ENCODE measurements at places on chromosomes 7 and 10.

- no peak for DNase-seq
Measured at GRCh38 chr10:80277567-80278250, 11.7 kb downstream of the MAT1A start.

DNA sequence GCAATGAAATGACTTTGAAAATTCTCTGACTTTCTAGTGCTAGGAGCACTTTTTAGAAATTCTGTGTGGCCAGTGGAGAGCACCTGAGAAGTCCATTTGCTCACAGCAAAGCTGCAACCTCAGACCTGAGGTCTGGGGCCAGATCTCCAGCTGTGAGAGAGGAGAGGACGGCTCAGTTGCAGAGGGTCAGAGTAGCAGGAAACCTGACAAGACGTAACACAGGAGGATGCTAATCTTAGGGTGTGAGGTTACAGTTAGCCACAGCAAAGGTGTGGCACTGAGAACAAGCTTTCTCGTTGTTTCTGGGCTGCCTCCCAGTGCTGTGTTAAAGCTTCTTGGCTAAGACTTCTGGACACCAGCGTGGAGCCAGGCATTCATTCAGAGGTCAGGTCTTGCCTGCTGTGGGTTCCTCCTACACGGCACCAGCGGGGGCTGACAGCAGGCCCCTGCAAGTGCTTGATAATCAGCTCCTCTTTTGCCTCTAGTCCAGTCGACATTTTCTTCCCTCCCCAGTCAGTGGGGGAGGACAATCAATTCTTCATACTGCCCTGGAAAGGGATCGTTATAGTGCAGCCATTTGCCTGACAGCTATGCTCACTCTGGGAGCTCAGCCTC, 435.4 kb upstream of the DPP6 start:
- DNase-seq = no peak

- no peak for DNase-seq
Measured at GRCh38 chr7:133048589-133048988, 33.3 kb downstream of the CHCHD3 start.

- DNase-seq = no peak
Measured at GRCh38 chr7:30733691-30734090, 18.2 kb upstream of the INMT start.

DNA sequence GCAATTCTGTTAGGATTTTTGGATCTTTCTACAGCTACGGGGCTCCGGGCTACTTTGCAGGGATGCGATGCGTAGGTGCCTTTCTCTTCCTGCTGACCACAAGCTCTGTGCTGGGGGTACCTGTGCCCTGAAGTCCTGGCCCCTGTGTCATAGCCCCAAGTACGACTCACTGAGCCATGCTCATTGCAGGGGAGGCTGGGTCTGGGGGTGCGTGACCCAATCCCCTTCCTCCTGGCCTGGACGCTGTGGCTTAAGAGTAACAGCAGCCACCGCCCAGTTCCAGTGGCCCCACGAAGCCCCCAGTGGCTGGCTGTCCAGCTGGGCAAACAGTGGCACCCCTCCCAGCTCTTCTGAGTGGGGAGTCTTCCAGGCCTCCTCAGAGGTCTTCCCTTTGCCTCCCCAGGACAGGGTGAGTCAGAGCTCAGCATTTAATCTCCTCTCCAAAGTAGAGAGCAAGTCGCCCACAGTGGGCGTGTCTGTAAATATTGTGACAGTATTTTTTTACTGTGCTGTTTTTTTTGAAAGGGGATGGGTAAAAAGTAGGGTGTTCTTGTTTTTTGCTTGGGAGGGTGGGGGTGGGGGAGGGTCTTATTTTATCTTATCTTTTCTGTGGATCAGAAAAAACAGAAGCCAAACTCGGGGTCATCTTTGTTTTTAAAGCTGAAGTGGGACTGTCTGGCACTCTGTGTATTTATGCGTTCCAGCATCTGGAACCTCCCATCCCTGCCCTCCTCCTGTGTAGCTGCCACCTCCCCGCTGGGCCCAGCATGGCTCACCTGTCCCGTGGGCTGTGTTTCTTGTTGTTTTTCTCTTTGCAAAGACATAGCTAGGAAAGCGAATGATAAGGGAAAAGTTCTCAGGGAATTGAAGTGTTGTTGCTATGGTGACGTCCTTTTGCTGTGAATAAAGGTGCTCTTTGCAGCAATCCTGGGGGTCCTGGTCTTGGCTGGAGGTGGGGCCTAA, 8.2 kb downstream of the LFNG start:
- peak; percentile 87 for DNase-seq

GRCh38 chr10:7260412-7260900, 150.4 kb downstream of the SFMBT2 start:
- no peak for DNase-seq

- no peak for DNase-seq
Measured at GRCh38 chr10:80152820-80153219, 20.3 kb downstream of the PLAC9 start.

GRCh38 chr10:17092216-17092944, 37.2 kb downstream of the CUBN start:
- no peak for DNase-seq

- no peak for DNase-seq
Measured at GRCh38 chr10:83127942-83128575, 1011.2 kb upstream of the GHITM start.

- DNase-seq = no peak
Measured at GRCh38 chr7:108418946-108419345, 37.3 kb downstream of the NRCAM start.

GRCh38 chr10:3852147-3852904, 67.3 kb upstream of the KLF6 start:
- DNase-seq = peak; percentile 83

- no peak for DNase-seq
Measured at GRCh38 chr10:6621536-6621935, 41.5 kb upstream of the PRKCQ start.

DNA sequence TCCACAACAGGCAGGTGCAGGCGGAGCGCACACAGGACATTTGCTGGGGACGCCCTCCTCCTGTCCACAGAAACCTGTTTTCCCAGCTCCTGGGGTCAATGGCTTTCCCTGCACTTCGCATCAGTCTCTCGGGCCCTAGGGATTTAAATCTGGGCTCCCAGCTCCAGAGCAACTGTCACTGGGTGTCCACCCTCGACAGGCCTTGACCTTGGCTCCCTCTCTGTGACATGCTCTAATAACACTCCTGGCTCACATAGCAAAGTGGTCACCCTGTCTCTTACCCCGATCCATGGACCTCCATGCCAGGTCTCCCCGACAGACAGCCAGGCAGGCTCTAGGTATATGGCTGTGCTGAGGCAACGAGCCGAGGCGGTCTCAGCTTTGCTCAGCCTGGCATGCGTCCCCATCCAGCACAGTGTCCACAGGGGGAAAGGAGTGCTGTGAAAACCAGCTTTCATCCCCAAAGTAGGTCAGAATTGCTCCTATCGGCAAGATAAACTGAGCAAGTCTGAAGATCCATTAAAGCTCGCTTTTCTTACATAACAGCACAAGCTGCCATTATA, 195.6 kb downstream of the TNS3 start:
- DNase-seq = no peak

DNA sequence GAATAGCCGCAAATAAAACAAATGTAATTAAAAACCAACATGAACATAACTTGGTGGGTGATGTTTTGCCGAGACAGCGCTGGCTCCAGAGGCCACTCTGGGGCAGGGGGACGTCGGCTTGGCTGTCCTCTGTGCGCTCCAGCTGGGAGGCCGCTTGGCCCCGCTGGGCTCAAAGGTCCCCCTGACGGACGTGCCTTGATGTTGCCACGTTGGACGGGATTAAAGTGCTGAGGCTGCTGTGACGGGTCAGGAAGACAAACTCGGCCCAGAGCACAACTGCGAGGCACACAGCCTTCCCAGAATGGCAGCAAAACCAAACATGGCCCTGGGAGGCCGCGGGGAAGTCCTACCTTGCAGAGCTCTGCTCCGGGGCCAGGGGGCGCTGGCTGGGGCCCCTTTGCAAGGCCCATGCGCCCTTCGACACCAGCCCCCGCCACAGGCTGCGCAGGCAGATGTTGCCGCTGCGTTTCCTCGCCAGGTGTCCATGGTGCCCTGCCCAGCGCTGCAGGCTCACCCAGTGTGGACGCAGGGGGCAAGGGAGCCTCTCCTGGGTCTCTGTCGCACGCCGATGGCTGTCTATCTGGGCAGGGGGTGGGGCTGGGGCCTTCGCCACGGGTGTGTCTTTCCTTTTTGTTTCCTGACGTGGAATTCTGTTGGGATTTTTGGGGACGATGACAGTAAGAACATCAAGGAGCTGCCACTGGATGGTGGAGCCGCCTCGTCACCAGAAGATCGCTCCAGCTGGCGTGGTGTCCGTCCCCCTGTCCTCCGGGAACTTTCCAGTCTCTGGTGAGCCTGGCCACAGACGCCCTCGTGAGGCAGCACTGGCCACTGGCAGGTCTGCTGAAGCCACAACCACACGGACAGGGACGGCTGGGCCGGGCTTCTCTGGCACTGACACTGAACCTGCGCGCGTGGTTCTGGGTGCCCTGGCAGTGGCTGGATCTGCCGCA, 99.6 kb upstream of the DIP2C start:
- peak; percentile 13 for DNase-seq

GRCh38 chr7:157529768-157530560, 193.2 kb downstream of the DNAJB6 start:
- no peak for DNase-seq

DNA sequence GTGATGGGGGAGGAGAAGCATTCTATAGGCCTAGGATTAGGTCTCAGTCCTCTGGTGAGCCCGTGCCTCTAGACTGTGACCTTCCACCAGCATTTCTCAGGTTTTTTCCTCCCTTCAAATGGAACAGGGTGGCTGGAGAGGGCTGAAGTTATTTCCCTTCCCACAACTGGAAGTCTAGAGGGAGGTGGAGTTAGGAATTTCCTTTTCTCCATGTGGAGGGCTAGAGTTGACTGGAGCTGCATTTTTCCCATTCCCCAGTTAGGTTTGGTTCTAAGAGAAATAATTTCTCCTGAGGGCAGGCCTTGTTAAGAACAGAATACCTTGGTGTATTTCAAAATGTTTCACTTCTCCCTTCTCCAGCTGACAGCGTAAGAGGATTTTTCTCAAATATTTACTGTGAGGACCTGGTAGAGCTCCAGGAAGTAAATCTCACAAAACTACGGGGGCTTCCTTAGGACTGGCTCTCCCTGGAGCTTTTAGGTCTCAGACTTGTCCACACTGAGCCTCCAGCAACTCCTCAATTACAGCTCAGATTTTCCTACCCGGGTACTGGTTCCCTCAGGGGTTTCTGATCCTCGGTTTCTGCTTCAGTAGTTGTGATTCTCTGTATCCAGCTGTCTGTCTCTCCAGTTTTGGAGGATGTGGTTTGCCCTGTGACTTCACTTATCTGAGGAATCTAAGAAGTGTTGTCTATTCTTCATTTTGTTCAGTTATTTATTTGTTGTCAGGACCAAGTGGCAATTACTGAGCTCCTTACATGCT, 6.0 kb upstream of the REEP3 start:
- peak; percentile 34 for DNase-seq

DNA sequence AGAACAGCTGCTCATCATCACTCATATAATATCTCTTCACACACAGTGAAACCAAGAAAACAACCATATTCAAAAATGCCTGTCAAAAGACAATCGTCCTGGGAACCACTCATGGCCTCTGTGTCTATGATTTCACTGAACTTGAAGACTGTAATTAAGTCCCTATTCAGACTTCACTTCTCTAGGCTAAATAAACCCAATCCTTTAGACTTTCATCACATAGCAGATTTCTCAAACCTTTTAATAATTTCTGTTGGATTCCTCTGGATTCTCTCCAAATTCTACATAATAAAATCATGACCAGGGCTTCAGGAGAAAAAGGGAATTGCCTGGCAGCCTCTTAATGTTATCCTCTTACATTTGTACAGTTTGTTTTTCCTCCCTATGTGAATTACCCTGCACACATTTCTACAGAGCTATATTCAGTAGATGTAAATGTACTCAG, 201.1 kb downstream of the LRRN3 start:
- no peak for DNase-seq

- no peak for DNase-seq
Measured at GRCh38 chr10:71094712-71095390, 117.5 kb upstream of the UNC5B start.

DNA sequence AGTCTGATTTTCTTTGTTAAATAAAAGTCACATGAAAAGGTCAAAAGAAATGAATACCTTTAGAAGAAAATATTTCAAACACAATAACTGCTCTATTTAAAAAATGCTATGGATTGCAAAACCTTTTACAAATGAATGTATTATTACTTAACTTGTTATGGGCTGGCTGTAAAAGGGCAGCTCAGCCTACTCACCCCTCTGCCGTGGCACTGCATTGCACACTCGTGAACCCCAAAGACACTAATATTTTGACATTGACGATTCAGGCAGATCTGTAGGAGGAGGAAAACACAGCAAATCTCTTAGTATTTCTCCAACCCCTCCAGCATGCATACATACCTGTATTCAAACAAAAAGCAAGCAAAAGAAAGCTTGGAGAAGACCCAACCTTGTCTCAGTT, 149.5 kb downstream of the FANK1 start:
- no peak for DNase-seq

- DNase-seq = peak; percentile 54
Measured at GRCh38 chr7:100875356-100875751, 451 bp downstream of the SRRT start.

DNA sequence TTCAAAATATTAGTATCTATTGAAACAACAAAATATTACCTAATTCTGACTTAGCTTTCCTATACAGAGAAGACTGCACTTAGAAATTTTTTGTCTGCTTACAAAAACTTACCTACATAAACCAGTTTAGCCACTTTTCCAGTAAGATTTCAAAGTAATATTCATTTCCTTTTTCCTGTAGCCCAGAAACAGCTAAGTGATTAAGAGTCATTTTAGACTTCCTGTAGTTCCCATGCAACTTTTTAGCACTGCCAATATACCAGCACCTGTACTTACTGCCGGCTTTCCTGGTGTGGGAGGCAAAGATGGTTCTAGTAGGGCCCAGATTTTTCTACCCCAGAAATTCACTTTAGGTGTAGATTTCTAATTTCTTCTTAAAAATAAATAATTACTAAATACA, 21.8 kb downstream of the NT5C2 start:
- DNase-seq = no peak

DNA sequence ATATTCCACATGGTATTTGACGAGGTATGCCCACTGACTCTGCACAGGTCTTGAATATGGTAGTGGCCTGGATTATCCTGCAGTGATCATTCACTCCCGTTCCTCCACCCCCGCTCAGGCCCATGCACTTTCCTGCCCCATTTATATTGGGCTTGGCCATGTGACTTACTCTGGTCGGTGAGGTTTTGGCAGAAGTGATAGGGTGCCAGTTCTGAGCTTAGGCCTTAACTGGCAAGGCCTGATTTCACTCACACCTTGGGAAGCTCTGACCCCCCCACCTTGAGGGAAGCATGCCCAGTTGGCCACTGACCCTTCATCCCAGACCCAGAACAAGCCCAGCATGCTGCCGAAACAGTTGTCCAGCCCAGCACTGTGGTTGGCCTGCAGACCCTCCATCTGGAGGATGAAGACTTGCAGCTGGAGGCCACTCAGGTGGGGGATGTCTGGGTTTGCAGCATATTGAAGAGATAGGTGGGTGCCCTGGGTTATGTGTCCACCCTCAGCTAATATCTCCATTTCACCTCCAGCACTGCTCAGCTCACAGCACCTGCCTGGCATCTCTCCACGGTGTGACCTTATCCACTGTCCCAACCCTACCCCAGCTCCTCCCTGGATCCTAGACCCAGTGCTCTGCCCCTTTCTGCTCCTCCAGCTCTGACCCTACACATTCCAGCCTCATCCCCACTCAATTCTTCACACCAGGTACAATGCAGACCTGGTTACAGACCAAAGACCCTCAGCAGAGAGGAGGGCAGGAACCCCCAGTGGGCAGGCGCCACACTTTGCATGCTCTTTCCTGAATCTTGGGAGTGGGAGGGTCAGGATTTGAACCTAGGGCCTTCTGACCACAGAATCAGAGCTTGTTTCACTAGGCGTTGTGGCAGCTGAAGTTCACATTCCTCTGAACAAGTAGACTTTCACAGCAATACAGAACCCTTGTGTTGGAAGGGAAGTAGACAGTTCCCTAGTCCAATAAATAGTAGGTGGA, 138.1 kb upstream of the CHST15 start:
- peak; percentile 84 for DNase-seq
